ENCODE measurements at places on chromosomes 1 and 21.

DNA sequence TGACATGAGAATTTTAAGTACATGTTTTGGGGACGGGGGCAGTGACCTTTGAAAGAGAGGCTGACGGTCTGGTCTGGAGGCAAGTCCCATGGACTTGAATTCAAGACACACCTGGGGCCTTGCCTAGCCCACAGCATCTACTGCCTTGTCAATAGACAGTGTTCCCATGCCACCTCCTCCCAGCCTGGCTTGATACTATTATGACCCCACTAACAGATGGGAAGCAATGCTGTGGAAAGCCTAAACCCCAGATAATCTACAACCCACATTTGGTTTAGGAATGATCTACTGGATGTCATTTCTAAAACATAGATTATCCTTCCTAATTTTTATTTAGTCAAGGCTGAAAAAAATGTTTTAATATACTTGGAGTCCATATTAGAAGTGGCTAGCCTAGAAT, 17.8 kb upstream of the NFASC start:
- no peak for DNase-seq

- no peak for DNase-seq
Measured at GRCh38 chr1:22472596-22472995, 20.9 kb downstream of the ZBTB40 start.

DNA sequence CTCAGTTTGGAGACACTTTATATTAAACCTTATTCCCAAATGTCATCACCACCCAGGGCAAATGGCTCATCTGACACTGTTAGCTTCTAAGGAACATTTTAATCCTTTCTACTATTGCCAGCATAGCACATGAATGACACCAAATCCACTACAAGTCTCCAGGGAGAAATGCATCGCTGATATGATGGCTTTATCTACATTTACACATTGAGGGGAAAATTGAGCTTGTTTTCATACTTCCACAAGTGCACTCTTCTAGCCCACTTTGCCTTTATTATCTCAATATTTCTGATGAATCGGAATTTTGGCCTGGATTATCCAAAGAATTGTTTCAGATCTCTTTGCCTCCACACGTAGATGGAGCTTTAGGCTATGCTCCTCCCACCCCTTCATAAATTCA, 75.4 kb downstream of the RUNX1 start:
- DNase-seq = no peak

- DNase-seq = no peak
Measured at GRCh38 chr1:177185209-177185608, 14.5 kb downstream of the BRINP2 start.

- no peak for DNase-seq
Measured at GRCh38 chr1:84700070-84700469, 9.8 kb upstream of the SSX2IP start.

DNA sequence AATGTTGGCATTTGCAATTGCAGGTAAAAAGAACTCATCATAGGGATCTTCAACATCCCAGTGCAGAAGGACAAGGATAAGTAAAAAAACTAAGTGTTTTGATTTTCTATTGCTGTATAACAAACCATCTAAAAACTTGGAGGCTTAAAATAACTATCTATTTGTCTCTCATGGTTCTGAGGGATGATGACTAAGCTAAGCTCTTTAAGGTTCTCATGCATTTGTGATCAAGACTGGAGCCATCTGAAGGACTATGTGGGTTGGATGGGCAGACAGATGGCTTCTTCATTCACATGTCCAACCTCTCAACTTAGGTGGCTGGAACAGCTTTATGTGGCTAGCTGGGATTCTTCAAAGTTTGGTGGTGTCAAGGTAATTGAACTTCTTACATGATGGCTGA, 51.5 kb downstream of the RPL5 start:
- no peak for DNase-seq

DNA sequence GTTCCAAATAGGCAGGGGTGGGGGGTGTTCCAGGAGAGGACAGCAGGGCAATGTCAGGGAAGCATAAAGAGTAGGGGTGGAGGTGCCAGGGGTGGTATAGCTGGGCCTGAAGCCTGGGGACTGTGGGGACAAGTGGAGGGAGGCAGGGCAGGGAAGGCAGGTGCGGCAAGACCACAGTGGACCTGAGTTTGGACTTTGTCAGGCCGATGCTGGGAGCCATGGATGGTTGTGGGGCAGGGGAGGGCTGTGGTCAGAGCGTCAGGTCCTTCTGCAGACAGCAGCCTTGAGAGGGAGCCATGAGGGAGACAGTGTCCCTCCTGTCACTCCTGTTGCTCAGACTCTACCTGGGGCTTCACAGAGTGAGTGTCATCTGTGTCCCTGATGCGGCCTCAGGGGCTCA, 320.3 kb downstream of the PTPRU start:
- no peak for DNase-seq

DNA sequence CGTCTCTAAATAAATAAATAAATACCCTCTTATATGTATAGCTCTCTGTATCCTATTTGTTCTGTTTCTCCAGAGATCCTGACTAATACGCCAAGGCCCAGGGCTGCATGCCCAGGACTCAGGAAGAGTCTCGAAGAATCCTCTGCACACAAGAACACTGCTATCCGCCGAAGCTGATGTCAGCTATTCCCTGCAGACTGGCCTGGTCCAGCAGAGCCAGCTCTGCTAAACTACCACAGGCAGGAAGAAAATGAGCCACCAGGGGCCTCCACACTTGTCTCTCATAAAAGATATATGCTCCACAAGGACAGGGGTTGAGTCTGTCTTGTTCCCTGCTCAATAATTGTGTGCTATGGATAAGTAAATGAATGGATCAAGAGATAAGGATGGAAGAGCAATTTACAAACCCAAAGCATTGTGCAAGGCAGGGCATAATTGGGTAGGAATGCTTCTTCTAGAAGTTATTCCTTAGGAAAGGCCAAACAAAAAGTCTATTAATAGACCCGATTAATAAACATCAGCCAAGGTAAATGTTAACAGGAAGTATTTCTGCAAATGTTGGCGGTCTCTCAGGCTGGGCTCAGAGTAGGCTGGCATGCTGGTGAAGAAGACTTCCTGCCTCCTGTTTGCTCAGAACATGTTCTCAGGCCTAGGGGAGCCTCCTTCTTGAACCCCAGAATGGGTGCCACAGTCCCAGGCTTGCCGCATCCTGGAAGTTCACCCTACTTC, 26.3 kb upstream of the MAN1C1 start:
- DNase-seq = no peak

DNA sequence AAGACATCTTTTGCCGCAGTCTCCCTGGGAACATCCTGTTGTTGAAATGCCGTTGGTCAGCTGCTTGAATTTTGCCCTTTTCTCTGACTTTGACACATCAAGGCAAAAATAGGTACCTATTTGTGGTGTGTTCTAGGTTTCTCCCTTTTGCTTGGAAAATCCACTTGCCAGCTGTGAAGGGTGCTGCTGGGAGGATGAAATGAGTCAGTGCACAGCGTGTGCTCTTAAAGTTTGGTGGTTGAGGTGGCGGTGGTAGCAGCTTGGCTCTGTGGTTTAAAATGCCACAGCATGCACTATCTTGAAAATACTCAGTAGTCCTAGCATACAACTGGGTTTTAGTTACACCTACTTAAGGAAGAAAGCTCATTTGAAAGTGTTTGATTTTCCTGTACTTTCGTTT, 183.8 kb downstream of the DHRS3 start:
- no peak for DNase-seq

- DNase-seq = no peak
Measured at GRCh38 chr1:223126741-223127140, 16.3 kb downstream of the TLR5 start.

- DNase-seq = no peak
Measured at GRCh38 chr1:202311875-202312635, 29.7 kb downstream of the UBE2T start.

DNA sequence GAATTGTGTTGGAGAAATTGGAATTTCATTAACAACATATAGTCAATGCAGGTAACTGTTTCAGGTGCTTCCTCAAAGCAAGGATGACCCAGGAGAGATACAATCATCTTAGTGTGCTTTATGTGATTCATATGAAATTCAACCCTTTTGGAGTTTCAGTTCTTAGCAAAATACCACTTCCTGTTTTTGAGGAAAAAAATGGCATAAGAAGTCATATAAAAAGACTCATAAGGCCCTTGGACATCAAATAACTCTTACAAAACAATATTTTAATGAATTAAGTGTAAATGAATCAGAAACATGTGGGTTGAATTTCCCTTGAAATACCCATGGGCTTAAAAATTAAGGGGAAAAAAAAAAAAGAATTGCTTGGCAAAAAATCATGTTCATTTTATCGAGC, 926.6 kb downstream of the LTN1 start:
- no peak for DNase-seq

- no peak for DNase-seq
Measured at GRCh38 chr1:48251821-48252220, 29.3 kb downstream of the SLC5A9 start.
